Osteoblast (primary cell): ENCODE measurements at places on chromosomes 2 and 18. TPM values are rescaled to one million over a fixed set of nuclear protein-coding genes. Genes with fewer than 3 reads are reported as not detected.
A peak's percentile ranks its signal among the peaks of the same experiment; 100 is the strongest.

Gene TANK
- total RNA-seq = 112 and 127 TPM in 2 replicates

Gene RIOK3
- total RNA-seq = 98.1 and 110 TPM in 2 replicates

DNA sequence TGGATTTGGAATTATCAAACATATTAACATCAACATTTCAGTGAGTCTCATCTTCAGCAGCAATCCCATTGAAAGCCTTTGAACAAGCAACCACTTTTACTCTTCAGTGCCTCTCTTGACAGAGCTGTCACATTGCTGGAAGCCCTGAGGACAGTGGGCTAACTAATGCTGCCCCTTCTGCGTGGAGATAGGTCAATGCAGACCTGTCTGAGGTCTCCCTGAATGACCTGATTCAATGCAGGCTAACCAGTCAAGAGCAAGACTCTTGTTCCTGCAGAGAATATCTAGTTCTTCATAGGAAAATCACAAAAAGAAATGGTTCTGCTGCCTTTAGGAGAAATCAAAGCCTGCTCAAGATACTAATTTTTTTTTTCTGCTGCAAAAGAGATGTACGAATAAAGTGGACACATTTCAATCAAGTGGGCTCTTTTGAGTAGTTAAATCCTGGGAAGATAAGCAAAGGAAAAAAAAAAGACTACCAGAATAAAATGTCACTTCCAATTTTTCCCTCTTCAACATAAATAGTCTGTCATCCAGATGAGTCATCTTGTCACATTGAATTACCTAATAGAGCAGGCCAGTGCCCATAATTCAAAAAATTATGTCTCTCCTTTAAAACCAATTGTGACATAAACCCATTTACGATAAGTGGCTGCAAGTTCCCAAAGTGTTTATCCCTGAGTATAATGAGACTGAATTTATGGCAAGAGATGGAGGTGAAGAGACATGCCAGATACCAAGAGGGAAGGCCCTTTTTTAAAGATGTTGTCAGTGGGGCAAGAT, 1269.0 kb upstream of the DDX18 start:
- no peak for DNase-seq

DNA sequence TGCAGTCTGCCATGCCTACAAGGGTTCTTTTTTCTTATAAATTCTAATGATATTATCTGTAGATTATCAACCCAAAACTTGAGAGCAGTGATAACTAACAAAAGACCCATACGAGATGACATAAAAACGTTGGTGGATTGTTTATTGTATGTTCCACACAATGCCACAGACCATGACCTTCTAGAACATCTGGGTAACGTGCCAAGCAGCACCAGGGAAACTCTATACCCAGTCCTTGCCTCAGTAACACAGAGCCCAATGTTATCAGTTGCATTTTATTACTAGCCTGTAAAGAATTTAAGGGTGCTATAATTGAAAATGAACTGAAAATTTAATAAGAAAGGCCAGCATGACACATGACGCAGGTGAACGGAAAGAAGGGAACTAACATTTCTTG, 99.1 kb upstream of the UGP2 start:
- no peak for DNase-seq

DNA sequence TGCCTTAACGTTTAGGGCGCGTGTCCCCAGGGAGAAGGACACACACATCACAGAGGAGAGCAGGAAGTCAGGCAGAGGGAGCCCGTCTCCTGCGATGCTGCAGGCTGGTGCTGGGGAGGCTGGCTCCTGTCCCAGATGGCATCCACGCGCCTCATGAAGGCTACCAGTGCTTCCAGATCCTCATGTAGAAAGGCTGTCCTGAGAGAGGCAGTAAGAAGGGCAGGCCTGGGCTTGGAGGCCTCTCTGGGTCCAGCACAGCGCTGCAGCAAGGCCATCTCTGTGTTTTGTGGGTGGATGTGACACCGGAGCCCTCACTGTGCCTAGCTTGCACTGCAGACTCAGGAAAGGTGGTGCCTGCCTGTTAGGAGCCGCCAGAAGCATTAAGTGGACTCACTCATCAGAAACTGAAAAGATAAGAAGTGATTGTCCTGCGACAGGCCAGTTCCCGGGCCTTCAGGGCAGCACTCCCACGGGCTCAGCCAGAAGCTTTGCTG, 62.7 kb downstream of the FAM168B start:
- peak; percentile 56 for DNase-seq

Gene TWIST2
- total RNA-seq = 9.4 TPM in 2 replicates

Gene OTOF
- total RNA-seq = not detected in 2 replicates

DNA sequence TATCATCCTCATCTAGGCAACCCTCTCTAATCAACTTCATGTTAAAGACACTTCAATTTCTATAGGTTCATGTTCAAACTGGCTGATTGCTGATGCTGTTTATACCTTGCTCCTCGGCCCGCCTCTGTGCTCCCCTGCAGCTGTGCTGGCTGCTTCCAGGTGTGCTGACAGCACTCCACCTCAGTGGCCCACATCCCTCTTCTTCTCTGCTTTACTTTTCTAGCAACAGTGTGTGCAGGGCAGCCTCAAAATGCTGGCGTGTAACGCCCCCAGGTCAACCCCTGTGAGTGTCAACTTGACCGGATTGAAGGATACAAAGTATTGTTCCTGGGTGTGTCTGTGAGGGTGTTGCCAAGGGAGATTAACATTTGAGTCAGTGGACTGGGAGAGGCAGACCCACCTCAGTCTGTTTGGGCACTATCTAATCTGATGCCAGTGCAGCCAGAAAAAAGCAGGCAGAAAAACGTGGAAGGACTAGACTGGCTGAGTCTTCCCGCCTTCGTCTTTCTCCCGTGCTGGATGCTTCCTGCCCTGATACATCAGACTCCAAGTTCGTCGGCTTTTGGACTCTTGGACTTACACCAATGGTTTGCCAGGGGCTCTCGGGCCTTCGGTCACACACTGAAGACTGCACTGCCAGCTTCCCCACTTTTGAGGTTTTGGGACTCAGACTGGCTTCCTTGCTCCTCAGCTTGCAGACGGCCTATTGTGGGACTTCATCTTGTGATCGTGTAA, 94.7 kb downstream of the COL6A3 start:
- no peak for DNase-seq

Gene OSR1
- total RNA-seq = 15.2 and 20.9 TPM in 2 replicates

GRCh38 chr2:349390-349789, 61.5 kb upstream of the ALKAL2 start:
- no peak for DNase-seq

DNA sequence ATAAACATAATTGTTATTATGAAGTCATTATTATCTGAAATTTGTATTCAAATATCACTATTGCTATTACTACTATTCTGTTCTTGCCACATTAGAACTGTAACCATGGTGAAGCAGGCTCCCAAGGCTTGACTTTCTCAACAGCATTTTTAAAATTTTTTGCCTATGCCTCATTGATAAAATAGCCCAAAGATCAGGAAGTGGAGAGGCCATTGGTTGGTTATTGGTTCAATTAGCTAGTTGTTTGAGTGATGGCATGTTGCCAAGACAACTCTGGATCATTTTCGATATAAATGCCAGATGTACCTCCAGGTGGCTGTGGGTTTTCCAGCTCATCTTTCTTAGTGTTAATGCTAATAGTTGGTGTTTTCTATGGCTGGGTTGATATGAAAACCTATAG, 513.5 kb downstream of the TRIB2 start:
- peak; percentile 9 for DNase-seq

DNA sequence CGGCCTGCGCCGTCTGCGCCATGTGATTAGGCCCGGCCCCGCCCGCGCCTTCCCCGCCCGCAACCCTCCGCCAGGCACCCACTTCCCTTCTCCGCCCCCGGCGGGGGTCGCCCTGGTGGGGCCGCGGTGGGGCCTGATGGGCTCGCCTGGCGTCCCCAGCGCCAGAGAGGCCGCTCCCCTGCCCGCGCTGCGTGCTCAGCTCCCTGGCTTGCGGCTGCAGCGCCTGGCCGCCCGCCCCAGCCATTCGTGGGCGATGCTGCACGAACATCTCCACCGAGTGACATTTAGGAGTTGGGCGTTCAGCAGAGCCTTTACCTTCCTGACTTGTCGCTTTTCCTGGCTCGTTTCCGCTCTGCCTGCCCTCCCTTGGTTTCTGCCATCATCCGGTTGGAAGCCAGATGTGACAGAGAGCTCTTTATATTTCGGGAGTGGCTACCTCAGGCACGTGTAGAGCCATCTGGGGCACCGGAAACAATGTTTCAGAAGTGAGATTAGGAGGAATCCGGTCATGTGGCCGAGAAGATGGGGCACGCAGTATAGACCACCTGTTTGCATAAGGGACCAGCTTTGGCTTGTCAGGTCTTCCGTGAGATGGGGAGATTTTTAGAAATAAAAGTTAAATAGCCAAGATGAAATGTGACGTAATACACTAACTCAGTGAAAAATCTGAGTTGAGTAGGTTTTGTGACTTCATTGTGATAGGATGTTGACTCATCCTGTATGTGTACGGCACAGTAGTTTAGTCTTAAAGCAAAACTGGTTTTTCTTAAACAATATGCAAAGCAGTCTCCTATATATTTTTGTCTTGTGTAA, 1.2 kb downstream of the GLS start:
- peak; percentile 89 for DNase-seq
